ENCODE measurements at places on chromosomes 16 and 17. TPM values are rescaled to one million over a fixed set of nuclear protein-coding genes. Genes with fewer than 3 reads are reported as not detected.

GRCh38 chr16:82506692-82507670, 119.8 kb upstream of the CDH13 start:
- DNase-seq: no peak

DNA sequence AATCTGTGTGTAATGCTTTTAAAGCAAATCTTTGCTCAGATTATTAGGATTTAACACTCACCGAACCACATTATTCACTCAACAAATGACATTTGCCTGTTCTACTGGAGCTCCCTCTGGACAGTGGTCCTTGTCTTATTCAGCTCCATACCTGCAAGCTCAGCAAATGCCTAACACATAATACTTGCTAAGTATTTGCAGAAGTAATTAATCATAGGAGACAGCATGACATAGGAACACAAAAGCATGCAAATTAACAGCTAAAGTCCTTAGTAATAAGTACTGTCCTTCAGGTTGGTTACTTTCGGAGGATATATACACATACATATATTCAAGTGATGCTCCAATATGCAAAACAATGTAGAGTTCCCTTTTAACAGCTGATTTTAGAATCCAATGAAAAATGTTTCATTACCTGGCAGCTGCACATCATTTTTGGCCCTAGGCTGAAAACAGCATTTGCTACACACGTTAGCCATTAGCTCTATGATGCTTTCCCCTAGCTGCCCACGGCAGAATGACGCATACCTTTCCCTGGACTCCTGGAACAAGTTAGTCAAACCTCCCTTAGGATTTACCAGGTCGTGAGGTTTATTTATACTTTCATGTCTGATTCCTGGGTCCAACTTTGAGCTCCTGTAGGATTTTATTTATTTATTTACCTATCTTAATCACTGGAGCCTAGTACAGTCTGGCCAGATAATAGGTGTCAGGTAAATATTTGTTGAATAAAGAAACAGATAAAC, 8.6 kb downstream of the BRD7 start:
- no peak for DNase-seq

GRCh38 chr17:4017377-4017776, 53.1 kb upstream of the ATP2A3 start:
- DNase-seq: no peak

VMO1 gene
- not detected for total RNA-seq

- no peak for DNase-seq
Measured at GRCh38 chr17:44007346-44008204, 3.2 kb downstream of the NAGS start.

DNA sequence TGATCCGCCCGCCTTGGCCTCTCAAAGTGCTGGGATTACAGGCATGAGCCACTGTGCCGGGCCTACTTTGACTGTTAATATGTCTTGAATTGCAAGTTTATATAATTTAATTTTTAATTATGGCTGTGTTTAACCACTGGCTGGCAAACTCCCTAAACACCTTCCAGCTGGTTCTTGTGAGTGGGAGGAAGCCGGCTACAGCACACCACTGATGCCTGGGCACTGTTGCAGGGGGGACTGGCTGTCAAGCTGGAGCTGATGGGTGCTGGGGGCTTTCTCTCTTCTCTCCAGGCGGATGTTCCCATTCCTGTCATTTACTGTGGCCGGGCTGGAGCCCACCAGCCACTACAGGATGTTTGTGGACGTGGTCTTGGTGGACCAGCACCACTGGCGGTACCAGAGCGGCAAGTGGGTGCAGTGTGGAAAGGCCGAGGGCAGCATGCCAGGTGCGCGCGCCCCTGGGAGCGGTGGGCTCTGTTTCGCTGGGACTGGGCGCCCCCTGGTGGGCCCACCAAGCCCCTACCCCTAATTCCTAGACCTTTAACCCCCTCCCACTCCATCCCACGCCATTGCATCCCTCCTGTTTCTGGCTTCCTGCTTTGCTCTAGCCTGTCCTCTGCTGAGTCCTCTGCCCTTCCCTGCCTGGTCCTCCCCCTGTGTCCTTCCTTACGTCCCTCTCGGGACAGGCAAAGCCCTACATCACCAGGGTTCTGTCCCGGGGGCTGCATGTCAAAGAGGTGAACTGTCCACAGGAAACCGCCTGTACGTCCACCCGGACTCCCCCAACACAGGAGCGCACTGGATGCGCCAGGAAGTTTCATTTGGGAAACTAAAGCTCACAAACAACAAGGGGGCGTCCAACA, 9.5 kb downstream of the TBX21 start:
- no peak for DNase-seq

- DNase-seq: no peak
Measured at GRCh38 chr17:74870512-74870911, 2.3 kb downstream of the FDXR start.

DNA sequence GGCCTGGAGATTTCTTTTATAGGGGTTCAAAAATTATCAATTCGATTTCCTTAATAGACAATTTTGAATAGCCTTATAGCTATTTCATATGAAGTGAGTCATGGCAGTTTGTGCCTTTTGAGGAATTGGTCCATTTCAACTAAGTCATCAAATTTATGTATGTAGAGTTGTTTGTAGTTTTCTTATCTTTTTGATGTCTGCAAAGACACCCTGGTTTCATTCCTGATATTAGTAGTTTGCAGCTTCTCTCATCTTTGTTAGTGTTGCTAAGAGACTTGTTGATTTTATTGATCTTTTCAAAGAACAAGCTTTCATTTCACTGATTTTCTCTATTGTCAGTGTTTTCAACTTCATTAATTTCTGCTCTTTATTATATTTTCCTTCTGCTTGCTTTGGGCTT, 44.2 kb downstream of the N4BP1 start:
- no peak for DNase-seq

DNA sequence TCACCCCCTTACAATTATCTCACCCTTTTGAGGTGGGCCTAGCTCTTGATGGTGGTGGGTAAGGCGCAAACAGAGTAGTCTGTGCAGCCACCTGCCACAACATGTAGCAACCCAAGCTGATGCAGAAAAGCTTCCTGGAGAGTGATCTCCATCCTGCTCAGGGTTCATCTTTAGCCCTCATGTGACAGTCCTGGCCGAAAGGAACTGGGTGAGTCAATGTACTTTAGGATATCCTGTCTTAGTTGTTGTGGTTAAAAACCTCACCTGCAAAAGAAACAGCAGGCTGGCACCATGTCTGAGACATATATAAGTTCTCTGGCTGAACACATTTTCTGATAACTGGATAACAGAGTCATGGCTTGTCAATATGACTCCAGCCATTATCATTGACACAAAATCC, 183.5 kb upstream of the CPHXL start:
- no peak for DNase-seq

AMDHD2 gene
- 35.1 TPM for total RNA-seq

JUP gene
- 31.7 TPM for total RNA-seq

DNA sequence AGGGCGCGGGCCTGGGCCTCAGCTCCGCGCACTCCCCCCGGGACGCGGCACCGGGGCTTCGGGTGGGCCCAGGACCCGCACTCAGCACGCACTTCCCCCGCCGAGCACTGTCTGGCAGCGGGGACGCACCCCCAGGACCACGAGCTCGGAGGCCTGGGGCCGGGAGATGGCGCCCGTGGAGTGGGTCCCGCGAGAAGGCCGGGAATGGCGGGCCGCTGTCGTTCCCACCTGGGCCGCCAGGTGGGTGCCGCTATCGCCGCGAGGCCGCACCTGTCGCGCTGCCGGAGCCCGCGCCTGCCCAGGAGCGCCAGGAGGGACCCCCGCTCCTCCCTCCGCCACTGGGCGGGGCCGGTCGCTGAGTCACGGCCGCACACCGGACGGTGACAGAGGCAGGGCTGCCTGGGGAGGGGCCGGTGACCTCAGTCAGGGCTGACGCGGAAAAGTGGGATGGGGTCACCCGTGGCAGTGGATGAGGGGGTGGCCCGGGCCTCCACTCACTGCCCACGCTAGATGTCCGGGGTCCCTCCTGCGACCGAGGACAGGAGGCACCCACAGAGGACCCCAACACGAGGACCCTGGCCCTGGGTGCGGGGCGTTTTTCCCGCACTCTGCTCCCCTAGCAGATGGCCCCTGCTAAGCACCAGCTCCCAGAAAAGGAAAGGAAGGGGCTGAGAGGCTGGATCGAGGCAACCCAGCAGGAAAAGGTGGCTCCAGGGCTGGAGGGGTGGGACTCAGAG, 6.9 kb upstream of the ACTG1 start:
- DNase-seq: no peak

SLC26A11 gene
- 1.5 TPM for total RNA-seq

SLC4A1 gene
- total RNA-seq: not detected

GRCh38 chr16:89828870-89829629, 775 bp downstream of the SPIRE2 start:
- no peak for DNase-seq

DNA sequence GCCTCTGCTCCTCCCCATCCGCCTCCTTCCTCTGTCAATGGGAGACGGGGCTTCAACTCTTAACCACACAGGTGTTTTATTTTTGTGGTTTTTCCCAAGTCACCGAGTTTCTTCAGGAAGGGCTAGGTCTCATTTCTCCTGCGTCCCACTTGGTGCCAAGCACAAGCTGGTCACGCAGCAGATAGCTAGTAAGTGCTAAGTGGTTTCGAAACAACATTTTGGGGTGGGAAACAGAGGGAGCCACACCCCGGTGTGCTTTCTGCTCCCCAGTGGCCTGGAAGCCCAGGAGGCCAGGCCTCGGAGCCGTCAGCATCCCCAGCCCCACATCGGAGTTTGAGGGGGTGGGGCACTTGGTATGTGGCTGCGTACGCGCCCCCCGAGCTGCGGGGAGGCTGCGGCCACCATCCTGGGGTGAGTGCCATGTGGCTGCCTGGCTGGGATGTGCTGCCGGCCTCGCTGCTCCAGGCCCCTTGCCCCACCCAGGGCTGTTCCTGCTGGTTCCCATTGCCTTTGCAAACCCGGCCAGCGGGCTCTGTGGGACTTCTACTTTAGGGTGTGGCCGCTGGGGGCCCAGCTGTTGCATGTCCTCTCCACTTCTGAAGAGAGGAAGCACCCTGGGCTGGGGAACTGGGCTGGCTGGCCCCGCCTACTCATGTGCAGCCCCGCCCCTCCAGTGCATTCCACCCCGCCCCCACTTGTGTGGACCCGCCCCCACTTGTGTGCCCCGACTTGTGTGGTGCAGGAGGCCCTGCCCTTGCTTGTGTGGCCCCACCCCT, 55.6 kb downstream of the BAIAP2 start:
- no peak for DNase-seq
